ENCODE measurements at places on chromosomes 12 and 14.

DNA sequence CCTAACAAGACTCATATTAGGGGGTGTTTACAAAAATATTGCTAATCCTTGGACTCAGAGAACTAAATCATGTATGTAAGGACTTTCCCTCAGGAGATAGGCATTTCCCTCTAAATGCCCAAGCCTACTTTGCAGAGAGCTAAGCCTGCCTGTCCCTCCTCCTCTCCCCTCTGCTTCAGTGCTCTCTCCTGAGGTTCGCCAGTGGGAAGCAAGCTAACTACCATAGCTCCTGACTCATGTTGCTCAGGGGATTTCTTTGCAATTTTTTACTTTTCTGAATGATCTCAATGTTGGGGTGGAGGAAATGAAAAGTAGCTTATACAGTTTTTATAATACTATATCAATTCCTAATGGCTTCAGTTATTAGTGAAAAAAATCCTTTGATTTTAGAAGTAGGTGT, 29.6 kb downstream of the IFT43 start:
- DNase-seq: no peak

DNA sequence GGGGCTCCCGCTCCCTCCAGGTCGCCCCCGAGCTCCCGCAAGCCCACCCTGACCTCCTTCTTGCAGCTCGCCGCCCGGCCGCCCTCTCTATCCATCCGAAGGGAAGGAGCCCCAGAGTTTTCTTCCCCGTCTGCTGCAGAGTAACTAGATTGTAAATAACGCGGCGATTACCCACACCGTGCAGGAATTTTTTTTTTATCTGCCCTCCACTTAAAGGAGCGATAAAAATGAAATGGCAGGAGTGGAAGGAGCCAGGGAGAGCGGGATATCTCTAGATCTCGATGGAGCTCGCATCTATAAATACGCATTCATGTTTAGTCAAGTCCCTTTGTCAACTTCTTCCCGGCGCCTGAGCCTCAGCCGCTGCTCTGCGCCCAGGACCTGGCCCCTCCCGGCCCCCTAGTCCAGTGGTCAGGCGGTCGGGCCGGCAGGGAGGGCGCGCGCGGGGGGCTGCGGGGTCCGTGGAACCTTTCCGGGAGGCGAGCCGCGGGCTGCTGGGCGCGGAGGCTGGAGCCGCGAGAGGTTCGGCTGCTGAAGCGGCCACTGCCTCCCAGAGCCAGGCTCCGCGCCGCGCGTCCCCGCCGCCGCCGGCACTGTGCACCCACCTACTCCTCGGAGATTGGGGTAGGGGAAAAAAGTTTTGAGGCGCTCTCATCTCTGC, 386.0 kb downstream of the BCAT1 start:
- DNase-seq: no peak

DNA sequence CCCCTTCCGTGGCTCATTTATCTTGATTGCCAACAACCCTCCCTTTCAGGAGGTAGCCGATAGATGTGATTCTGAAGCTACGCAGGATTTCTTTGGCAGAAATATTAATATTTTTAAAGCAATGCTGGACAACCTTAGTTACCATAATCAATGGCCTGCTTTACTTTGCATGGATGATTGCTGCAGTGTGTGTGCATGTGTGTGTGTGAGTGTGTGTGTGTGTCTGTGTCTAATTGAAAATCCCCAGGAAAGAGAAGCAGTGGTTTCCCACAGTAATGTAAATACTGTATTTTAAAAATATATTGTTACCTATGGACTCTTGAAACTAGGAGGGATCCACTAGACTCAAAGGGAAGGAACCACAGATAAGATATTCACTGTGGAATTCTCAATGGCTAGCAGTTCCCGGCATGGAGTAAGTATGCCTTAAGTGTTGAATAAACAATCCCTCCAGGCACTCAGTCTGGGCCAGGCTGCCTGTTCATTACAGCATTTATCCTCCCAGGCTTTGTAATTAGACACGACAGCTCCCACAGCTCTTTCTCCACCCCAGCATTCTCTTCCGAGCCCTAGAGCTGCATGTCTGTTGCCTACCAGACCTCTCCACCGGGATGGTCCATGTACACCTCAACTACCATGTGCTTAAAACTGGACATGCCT, 22.5 kb upstream of the C14orf132 start:
- no peak for DNase-seq

GRCh38 chr12:123264642-123265041, 7.0 kb downstream of the CDK2AP1 start:
- no peak for DNase-seq

- DNase-seq: no peak
Observed at GRCh38 chr12:113860059-113860820, 105.9 kb downstream of the RBM19 start.

DNA sequence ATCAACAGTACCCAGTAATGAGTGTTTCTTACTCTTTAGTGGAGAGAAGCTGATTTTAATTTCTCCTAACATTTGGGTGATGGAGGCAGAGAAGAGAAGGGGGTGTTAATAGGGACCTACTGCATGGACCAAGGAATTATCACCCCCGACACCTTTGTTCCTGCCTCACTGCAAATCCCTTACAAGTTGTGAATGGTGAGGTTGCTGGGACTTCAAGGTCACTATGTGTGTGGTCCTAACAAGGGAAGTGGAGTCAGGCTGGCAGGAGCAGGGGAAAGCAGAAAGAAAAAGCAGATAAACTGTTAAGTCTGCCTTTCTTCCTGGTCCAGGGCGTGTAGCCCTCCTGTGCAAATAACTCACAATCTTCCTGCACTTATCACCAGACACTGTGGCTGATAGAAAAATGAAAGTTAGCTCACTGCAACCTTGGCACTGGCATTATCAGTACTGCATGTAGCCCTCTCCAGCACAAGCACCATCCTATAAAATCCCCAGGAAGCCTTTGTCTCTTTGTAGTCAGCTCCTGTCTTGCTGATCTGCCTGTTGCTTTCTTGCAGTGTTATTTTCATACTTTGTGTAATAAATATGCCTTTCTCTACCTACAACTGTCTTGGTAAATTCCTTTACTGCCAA, 112.3 kb upstream of the DNM1L start:
- DNase-seq: no peak

DNA sequence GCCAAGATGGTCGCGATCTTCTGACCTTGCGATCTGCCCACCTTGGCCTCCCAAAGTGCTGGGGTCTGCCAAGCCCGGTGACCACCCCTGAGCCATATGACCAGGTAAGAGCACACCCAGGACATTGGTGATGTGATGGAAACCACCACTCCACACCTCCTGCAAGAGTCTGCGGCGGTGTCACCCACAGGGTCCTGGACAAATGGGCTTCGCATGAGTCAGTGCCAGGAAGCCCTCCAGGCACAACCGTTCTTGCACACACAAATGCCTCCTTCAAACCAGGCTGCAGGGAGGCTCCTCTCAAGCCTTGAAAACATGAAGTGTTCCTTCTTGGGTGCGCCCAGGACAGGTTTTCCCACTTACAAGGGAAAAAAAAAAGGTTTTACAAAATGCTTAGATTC, 16.6 kb downstream of the PITPNM2 start:
- no peak for DNase-seq

- DNase-seq: no peak
Observed at GRCh38 chr12:96719660-96720362, 187.2 kb upstream of the NEDD1 start.

DNA sequence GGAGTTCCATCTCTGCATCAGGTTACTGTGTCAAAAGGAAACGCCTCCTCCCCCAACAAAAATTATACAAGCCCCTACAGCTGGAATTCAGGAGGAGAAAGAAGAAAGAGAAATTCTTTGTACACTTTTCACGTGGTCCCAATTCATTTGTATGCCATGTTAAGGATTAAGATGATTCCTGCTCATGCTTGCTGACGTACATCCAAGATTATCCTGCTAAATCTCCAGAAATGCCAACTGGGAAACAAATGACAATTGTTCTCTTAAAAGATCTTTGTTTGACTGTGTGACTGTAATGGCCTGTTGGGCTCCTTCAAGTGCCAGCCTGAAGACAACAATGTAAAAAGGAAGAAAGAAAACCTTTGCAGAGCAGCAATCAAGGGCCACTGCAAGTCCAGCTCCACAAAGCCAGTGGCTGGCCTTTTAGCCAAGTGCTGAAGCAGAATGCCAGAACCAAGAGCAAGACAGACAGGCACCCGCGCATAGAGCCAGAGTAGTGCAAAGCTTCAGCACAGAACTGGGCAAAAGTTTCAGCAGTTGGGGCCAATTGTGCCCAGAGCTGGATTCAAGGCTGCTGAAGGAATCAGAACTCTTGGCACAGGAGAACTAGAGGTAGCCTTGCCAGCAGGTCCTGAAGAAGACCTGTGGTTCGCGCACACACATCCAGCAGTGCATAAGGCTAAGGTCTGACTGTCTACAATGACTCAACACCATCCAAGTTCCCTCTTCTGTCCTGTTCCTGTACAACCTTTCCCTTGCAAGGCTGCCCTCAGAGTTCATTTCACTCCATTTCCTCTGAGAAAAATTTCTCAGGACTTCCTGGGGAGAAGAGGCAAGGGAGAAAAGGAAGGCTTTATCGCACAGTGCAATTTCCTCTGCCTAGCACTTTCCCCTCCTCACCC, 209.7 kb upstream of the BMP4 start:
- DNase-seq: no peak

DNA sequence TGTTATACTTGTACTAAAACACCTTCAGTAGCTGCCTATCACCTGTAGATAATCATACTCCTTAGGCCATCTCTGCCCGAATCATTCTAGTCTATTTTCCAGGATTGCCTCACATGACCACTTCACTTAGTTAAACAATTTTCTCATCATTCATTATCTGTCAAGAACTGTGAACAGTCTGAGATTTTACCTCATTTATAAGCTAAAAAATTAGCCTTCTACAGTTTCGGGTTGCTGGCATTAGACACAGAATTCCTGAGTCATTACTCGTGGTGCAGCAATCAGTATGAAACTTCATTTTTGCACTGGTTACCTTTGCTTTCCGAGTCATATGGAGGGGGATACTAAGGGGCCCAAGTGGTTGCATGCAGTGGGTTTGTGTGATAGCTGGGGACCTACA, 57.6 kb upstream of the OTOGL start:
- DNase-seq: no peak

- DNase-seq: no peak
Observed at GRCh38 chr12:48442179-48442847, 30.0 kb upstream of the ANP32D start.

DNA sequence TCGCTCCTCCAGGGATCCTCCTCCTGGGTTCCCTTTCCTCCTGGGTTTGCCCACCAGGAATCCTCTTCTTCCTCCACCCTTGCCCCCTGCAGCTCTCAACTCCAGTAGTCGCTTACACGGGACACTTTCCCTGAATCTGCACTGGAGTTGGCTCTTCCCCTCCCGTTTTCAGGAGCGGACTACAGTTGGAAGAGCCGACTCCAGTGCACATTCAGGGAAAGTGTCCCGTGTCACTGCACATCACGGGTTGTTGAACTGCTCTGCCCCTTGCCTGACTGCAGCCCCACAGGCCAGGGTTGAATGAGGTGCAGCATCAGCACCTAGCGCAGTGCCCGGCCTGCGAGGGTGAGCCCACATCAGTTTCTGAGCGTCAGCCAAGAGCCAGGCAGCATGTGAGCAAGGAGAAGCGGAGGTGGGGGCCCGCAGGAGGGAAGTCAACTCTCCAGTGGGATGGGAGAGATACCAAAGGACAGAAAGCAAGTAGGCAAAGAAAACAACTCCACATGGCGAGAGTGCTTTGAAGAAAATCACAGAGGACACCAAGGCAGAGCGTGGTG, 13.1 kb downstream of the RAPGEF3 start:
- DNase-seq: no peak

DNA sequence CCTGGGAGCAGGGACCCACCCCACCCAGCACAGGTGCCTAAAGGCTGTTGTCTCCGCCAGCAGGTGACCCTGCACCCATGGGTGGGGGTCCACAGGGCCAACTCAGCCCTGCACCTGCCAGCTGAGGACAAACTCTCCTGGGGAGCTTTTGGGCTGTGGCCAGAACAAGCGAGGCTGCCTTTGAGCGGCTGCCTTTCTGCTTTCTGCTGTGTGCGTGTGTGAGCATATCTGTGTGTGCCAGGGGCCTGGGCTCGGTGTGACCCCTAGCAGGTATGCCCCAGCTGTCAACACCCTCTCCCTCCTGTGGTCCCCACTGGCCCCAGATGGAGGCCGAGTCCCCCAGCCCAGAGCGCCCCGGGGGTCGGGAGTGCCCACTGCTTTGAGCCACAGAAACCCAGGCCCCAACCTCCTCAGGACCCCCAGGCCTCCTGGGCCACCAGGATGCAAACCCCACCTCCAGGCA, 25.9 kb upstream of the GPR132 start:
- DNase-seq: no peak

DNA sequence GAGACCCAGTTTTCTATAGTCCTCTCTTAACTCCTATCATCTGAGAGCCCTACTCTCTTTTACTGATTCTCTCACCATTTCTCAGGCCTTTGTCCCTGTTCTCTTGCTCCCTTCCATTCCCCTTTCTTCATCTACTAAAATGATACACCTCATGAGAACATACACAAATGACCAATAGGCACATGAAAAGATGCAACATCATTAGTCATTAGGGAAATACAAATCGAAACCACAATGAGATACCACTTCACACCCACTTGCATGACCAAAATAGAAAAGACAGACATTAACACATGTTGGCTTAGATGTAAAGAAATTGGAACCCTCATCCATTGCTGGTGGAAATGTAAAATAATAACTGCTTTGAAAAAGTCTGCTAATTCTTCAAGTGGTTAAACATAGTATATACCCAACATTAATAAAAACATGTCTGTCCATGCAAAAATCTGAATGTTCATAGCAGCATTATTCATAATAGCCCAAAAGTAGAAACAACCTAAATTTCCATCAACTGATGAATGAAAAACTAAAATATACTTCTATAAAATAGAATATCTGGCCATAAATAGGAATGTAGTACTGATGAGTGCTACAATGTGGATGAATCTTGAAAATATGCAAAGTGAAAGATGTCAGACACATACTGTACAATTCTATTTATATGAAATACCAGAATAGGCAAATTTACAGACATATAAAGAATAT, 66.0 kb downstream of the DENND5B start:
- no peak for DNase-seq

DNA sequence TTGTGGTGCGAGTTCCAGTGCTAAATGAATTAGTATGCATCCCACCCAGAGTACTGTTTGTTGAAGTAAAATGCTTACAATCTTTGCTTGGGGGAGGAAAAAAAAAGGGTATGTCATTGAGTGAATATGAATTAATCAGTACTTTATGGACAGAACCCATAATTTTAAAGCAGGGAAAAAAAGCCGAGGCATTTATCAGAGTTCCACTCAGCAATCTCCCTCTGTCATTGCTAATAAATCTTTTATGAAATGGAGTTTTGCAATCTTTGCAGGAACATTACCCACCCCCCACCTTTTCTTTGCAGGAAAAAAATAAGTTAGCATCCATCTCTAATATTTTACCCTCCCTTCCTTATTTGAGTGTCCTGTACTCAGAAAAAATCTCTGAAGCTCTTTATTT, 127.9 kb upstream of the TMPO start:
- DNase-seq: no peak

- peak; percentile 22 for DNase-seq
Observed at GRCh38 chr12:25054783-25055144, 105.9 kb upstream of the BCAT1 start.

DNA sequence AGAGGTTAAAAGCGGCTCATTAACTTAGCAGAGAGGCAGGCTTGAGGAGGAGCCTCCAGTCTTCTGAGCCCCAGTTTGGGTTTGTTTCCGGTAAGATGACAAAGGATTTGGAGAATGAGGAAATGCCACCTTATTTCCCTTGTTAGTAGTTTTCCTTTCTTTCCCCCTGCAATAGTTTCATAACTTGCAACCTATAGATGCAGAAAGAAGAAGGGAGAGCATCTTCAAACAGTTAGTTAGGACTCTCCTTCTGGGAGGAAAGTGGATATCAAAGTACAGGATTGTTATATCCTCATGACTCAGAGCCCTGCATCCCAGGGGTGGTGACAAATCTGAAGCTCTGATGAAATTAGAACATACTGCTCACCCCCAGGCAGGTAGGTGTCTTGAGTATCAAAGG, 180.7 kb upstream of the SLC38A2 start:
- no peak for DNase-seq

All from activated naive CD4-positive, alpha-beta T cell (primary cell).